CD4-positive, alpha-beta T cell treated with Interleukin-4 for 4 hours (primary cell): ENCODE measurements at places on chromosomes 3 and 15.

- DNase-seq: no peak
These were observed 174.5 kb upstream of the TMC3 start for GRCh38 chr15:81548365-81549130.

DNA sequence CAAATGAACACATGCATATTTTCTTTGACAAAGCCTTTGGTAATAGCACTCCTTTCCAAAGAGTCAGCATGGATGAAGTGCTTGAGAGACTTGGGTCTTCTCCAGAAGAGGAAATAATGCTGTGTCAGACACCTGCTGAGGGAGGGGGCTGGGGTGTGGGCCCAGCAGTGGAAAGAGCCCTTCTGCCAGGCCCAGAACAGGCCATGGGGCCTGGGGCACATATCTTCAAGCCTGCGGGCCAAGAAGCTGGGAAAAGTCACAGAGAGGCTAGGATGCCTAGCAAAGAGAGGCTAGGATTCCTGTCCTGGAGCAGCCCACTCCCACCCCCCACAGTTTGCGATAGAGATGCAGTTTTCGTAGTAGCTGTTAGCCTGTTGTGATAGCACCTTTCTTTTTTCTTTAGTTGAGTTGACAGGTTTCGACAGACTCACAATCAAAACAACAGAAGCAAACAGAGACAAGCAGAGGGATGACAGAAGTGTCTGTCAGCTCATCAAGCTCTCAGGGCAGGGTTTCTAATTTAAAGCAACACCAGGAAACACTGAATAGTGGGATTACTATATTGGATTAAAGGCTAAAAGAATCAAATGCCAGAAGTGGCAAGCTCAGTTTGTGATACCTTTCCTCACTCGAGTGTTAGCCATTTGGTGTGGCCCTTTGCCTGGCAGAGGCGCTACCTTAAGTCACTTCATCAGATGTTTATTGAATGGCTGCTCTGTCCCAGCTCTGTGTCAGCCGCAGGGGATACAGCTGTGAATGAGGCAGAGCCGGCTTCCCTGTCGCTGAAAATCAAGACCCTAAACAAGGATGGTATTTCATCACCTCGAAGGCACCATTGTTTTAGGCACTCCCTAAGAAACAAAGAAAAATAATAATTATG is 19.0 kb downstream of the CMTM7 start:
- DNase-seq: no peak

DNA sequence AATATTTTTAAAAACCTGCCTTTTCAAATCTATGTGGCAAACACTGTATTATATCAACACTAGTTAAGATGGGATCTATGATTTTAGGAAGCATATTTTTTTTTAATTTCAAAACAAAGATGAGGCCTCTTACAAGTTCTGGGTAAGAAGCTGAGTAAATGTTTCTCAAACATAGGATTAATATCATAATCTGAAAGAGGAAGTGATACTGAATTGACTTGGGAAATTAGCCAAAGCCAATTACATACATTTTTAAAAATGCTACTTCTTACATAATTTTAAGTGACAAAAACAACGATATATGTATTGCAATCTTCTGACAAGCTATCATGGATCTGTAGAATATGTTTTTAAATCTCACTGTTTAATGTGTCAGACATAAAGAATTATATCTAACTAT is 135.1 kb upstream of the UBP1 start:
- DNase-seq: no peak

DNA sequence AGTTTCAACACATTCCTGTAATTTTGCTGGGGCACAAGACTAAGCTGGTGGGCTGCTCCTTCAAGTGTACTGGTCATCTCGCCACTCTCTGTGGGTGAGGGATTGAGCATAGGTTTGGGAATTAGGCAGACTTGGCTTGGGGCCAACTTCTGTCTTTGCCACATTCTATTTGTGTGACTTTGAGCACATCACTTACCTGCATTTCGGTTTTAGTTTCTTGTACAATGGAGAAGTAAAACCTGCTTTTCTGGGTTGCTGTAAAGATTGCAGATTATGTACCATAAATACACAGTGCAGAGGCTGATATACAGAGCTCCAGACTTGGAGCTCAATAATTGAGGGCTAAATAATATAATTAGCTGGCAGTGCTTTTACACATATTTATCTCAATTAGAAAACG is 162.1 kb downstream of the C3orf38 start:
- no peak for DNase-seq

DNA sequence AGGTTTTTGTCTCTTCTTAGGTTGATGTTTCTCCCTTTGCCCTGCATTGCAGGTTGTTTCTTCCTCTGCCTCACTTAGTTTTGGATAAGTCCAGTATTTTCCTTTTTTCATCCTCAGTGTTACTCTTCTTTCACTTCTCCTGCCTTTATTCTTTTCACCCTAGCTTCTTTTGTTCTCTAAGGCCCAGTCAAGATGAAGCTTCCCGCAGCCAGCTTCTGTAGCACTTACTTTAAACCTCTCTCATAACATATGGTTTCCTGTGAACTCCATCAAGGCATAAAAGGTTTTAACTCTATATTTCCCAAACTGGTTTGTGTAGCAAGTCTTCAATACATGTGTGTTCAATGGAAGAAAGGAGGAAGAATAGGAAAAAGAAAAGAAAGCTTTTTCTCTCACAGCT is 54.1 kb downstream of the TP63 start:
- no peak for DNase-seq

GRCh38 chr3:108036984-108037741 is 53.7 kb downstream of the CD47 start:
- DNase-seq: no peak
